Activated CD8-positive, alpha-beta memory T cell treated with anti-CD3 and anti-CD28 coated beads, Interleukin-2, amount 50 U/mL, for 4 hours (primary cell): ENCODE measurements at places on chromosomes 5 and 9.

- DNase-seq = no peak
These were observed 127.2 kb downstream of the OLFM1 start for GRCh38 chr9:135214706-135215105.

DNA sequence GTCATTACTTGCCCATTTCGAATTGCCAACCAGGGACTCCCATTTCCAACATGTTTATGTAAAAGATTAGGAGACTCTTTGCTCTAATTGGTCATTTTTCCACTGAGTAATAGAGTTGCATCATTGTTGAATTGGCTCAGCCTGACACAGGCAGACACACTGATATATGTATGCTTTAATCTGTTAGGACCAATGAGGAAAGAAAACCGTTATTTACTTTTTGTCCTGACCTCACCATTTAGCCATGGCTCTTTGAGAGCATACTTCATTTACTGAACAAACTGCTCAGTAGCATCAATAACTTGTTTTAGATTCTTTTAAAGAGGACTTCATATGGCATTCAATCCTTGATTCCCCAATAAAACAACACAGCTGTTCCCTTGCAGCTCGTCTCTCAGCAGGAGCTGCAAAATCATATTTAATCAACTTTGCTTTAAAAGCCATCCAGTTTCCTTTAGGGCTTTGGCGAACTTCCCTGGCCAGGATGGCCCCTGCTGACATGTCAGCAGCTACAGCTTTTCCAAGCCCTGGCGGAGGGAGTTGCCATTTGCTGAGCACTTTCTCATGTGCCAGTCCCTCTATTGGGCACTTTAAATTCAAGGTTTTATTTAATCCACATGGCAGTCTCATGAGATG is 251.5 kb upstream of the TNC start:
- DNase-seq = no peak

DNA sequence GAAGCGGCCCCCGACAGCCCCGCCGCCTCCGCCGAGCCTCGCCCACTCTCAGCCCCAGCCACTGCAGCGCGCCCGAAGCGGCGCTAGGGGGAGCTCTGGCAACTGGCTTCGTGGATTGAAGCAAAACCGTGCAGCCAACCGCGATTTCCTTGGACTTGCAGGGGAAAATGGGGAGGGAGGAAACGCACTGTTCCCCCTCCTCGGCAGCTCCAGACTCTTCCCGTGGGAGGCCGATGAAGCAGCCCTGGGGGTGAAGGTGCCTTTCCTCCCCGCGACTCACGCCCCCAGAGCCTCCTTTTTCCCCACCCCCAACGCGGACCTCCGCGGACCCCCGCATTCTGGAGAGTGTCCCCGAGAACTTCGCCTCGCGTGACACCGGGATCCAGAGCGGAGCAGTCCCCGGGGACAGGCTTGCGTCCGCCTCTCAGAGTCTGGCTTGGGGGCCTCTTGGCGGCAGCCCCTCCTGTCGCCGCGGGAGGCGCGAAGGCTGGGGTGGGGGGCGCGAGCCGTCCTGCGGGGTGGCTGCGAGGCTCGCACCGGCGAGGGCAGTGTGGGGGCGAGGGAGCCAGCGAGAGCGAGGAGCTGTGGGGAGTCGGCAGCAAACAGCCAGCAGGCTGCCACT is 3.8 kb downstream of the IER5L start:
- peak; percentile 85 for DNase-seq

DNA sequence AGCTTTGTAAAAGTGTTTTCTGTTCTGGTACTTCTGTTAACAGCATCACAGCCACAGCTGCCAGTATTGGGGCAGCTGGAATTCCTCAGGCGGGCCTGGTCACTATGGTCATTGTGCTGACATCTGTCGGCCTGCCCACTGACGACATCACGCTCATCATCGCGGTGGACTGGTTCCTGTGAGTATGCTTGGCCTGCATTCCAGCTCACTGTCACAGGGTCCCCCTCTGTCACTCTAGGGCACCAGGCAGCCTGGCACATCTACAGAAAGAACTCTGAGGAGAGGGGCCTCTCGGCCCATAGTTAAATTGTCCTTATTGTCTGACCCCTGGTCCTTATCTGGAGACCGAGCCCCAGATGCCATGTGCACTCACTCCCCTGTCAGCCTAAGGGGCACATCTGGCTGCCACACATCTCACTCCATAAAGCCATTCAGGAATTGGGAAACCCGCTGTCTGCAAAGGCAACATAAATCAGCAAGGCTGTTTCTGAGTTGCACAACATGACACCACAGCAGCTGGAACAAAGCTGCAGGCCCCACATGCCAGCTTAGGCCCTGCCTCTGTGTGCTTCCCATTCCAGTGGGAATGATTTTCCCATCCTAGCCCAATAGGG is 77.5 kb downstream of the SLC1A3 start:
- no peak for DNase-seq

DNA sequence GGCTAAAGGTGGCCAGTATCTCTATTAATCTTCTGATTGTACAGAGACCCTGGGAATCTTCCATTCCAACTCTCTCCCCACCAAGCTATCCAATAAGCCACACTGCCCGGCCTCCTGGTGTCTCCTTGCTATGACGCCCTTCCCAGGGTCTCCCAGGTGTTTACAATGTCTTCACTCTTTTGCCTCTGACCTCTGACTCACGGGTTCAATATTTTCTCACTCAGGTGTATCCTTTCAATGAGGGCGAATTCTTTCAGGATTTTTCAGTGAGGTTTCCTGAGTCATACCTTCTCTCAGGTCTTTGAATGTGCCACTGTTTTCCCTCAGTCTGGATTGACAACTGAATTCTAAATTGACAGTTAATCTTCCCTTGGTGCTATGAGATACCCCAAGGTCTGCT is 53.7 kb upstream of the IRX4 start:
- DNase-seq = no peak

GRCh38 chr5:56229111-56229510 is 4.0 kb downstream of the ANKRD55 start:
- DNase-seq = no peak

GRCh38 chr5:82809420-82810143 is 267.6 kb downstream of the TMEM167A start:
- no peak for DNase-seq

- DNase-seq = no peak
These were observed 1129.9 kb downstream of the TAF11L14 start for GRCh38 chr5:18764161-18764560.

- DNase-seq = no peak
These were observed 257.0 kb upstream of the PRR16 start for GRCh38 chr5:120207129-120207528.

DNA sequence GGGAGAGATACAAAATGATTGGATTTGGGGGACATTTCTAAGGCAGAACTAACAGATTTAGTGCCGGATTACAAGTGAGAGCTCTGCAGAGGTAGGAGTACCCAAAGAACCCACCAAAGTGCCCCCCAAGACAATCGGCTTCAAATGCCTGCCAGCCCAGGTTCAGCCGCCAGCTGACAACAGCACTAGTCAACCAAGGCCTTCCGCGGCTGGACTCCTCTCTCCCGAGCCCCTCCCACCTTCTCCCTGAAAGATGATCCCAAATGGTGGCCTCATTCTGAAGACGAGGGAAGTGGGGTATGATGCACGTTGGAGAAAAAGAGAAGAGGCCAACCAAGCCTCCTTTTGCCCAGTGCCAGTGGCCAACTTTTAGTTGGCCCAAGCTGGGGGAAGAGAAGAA is 210.4 kb upstream of the SLC30A5 start:
- no peak for DNase-seq

DNA sequence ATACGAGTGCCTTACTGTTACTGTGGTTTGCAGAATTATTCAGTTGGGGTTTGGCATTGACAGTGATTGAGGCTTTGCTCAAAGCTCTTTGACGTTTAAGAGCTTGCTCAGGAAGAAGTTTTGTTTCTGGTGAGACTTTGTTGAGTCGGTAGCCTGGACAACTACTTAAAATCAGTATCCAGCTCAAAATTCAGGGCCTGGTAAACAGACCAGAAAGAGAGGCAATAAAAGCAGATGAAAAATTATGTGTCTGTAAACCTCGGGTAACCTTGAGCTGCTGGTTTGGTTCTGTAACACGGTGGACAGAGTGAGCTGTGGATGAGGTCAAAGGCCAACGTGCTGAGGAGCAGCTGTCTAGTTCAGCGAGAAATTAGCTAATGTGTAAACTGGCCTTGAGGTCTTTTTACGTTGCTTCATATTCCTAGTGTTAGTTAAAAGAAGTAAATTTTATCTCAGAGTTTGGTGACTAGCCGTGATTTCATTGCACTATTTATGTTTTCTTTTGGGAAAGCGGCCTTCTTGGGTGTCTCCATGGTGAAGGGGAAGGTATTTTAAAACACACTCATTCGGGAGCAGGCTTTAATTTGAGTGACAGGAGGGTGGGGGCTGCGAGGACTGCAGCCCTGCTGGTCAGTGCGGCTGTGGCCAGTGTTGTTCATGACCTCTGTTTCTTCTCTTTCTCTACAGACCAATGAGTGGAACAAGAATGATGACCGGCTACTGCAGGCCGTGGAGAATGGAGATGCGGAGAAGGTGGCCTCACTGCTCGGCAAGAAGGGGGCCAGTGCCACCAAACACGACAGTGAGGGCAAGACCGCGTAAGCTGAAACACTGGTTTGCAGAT is 82.0 kb upstream of the TTC23L start:
- no peak for DNase-seq

DNA sequence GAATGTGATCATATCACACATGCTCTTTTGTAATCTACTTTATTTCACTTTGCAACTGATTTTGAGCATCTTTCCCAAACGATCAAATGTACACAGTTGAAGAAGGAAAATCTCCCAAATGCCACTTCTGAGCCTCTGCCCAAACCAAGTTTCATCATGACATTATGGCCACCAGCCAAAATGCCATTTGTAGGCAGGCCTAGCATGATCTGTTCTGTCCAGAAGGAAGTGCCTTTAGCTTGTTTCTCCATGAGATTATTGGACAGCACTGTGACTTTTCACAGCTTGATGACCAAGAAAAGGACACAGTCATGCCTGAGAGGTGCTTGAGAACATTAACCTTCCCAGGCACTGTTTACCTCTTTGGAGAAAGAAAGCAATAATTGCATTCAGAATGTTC is 73.2 kb upstream of the PIP5K1B start:
- no peak for DNase-seq

GRCh38 chr9:109019420-109019819 is 6.1 kb upstream of the CTNNAL1 start:
- no peak for DNase-seq

DNA sequence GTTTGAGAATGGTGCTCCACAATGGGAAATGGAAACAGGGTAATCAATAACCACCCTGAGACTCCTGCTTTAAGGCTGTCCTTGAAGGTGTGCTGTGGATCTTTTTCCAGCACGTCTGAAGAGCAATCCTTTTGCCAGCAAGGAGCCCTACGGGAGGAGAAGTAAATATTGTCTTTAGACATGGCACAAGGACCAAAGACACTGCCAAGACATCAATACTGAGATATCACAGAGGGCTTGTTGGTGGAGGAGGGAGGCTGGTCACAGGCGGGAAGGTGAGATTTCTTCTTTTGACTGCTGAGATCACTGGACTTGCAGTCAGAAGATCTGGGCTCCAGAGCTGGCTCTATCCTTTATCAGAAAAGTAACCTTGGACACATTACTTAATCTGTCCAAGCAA is 135.0 kb upstream of the ZNF462 start:
- DNase-seq = no peak

DNA sequence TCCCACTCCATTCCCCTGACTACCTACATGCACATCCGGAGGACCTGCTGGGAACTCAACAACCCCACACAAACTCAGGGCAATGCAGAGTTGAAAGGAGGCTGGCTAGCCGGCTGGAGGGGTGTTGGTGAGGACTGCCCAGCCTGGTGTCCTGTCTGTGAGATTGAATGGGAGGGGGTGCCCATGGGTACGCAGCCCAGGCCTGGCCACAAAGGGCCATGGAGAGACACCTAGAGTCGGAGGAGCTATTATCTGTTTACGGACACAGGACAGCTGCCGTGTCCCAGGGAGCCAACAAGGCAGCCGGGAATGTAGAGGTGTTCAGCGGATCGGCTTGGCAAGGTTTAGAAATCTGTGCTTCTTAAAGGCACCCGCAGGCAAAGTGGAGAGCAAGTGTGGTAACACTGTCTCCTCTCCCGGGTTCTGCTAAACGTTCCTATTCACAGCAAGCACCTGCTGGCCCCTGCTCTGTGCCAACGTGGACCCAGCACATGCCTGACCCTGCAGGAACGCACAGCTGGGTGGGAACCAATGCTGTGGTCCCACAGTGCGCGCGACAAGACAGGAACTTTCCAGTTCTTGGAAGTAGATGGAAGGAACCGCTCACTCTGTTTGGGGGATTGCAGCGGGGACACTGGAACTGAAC is 166.7 kb downstream of the DAB2IP start:
- DNase-seq = no peak

DNA sequence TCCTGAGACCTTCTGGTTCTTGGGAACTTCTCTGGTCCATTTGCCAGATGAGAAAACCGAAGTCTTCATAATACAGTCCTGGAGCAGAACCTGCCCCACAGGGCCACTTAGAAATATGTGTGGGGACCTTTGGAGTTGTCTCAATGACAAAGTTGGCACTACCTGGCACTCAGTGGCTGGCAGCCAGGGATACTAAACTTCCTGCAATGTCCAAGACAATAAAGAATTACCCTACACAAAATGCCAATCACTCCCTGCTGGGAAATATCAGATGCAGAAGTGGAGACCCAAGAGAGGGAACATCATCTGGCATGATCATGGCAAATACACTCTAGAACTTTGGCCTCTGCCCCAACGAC is 29.6 kb downstream of the ADRB2 start:
- DNase-seq = no peak

DNA sequence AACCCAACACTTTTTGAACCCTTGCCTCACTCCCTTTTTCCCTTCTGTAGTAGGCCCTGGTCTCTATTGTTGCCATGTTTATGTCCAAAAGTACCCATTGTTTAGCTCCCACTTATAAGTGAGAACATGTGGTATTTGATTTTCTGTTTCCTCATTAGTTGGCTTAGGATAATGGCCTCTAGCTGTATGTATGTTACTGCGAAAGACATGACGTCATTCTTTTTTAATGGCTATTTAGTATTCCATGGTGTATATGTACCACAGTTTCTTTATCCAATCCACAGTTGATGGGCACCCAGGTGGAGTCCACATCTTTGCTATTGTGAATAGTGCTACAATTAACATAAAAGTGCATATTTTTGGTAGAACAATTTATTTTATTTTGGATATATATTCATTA is 90.3 kb upstream of the PTPRD start:
- DNase-seq = no peak

- no peak for DNase-seq
These were observed 548 bp downstream of the CEP120 start for GRCh38 chr5:123422433-123423277.

DNA sequence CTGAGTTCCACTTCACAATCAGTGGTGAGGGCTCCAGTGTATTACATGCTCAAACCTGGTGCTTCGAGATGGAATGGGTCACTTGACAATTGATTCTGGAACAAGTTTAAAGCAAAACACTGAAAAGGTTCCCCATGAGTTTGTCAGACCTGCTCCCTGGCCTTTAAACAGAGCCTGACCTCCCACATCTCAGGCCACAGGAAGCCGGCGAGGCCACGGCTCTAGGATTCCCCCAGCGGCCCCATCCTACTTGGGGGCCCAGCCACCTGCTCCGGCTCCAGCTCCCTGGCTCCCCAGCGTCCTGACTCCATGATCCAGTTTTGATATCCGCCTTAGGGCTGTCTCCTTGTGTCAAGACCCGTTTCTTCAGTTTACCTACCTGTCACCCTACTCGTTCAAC is 62.0 kb downstream of the TTLL11 start:
- DNase-seq = no peak

- no peak for DNase-seq
These were observed 1.5 kb upstream of the TTC39B start for GRCh38 chr9:15308511-15308910.

- DNase-seq = peak; percentile 35
These were observed 2.5 kb downstream of the EGFL7 start for GRCh38 chr9:136665111-136665703.

GRCh38 chr5:81850501-81851357 is 99.8 kb upstream of the SSBP2 start:
- DNase-seq = no peak

- DNase-seq = no peak
These were observed 70.3 kb downstream of the TSSK1B start for GRCh38 chr5:113364466-113364865.
